Activated CD8-positive, alpha-beta memory T cell treated with anti-CD3 and anti-CD28 coated beads, Interleukin-2, amount 10 ng/mL, durations not matched to agents 7 days and 5 days (primary cell): ENCODE measurements at places on chromosomes 5 and 9.

DNA sequence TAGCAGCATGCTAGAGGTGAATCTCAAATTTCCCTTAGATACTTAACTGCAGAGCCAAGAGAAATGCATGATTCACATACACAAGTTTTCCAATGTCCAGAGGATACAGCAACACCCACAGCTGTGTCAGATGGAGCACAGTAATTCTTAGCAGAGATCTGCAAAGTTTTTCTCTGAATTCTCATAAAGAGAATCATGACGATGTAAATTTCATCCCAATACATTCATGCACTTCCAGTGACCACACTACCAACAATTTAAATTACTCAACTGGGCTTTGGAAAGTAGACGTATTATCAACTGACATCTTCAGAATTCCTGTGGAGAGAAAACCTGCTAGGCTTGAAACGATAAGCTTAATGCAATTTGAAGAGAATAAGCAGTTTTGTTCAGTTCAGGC, 378.8 kb upstream of the TLE4 start:
- no peak for DNase-seq
- no peak overlapping the region for H3K4me3 ChIP-seq
- no peaks in the 10 kb centered on the region for H3K4me1 ChIP-seq
- H3K27ac ChIP-seq = no peak overlapping the region
- no peaks in the 10 kb centered on the region for H3K27me3 ChIP-seq

DNA sequence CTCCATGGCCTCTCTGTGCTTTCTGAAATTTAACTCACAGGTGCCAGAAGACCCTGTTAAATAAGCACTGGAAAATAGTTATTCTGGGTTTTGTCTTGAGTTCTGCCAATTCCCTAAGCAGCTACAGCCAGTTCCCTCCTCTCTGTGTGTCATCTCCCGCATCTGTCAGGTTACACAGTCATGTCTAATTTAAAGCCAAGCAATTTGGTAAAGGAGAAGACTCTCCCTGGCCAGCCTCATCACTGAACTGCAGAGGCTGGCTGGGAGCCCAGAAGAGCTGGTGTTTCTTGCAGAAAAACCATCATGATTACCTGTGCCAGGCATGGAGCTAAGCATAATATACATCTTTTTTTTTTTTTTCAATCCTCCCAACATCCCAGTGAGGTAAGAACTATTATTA, 141.3 kb upstream of the ZNF366 start:
- H3K27me3 ChIP-seq = peaks cover 3% of the 10 kb centered on the region
- no peak overlapping the region for H3K4me3 ChIP-seq
- no peak for DNase-seq
- no peaks in the 10 kb centered on the region for H3K36me3 ChIP-seq

DNA sequence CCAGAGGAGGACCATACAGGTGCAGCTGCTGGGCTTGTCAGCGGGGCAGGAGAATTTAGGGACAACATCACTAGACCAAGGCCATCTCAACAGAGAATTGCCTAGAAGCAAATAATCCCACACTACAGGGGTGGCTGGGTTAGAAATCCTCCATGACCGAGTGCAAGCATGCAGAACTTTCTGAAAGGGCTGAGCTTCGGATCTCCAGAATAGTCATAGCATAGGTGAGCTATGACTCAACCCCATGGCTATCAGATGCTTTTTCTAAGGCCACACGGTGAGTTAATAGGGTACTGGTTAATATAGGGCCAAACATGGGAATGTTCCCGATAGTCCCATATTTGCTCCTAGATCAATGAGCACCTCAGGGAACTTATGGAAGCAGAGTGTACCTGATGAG, 4.2 kb downstream of the KCNIP1 start:
- DNase-seq = no peak
- no peak overlapping the region for H3K4me3 ChIP-seq
- H3K27me3 ChIP-seq = peaks cover 39% of the 10 kb centered on the region

- DNase-seq = no peak
- H3K27me3 ChIP-seq = no peaks in the 10 kb centered on the region
- no peak overlapping the region for H3K4me3 ChIP-seq
- H3K36me3 ChIP-seq = no peaks in the 10 kb centered on the region
- no peak overlapping the region for H3K27ac ChIP-seq
- no peaks in the 10 kb centered on the region for H3K4me1 ChIP-seq
These were observed 402.5 kb downstream of the NFIB start for GRCh38 chr9:13911473-13911872.

DNA sequence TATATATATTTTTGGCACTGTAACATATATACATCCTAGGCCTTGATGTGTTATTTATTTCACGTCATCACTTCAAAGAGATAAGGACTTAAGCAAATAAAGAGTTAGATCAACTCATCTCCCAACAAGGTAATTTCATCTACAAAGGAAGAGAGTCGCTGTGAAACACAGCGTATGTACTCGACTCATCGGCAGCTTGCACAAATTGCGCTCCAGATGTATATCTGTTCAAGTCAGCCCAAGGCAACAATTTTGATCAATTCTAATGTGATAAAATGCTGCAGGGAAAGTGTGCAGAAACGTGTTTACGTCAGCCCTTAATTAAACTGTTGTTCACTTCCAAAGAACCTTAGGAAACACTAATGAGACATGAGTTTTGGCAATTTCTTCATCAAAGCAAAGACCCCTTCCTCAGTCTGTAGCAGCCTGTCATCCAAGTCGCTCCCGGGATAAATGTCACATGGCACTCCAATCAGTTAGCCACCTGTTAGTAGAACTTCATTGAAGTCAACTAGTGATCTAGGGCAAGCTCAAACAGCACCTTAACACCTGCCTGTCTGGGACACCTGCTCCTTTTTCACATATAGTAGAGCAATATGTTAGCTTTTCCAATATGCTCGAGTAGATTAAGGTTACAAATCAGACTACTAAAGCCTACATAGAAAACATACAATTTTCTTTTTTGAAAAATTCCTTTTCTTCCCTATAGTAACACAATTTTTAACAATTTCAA, 182.4 kb downstream of the NFIB start:
- H3K36me3 ChIP-seq = no peaks in the 10 kb centered on the region
- H3K27me3 ChIP-seq = no peaks in the 10 kb centered on the region
- no peak overlapping the region for H3K27ac ChIP-seq
- H3K4me3 ChIP-seq = no peak overlapping the region

DNA sequence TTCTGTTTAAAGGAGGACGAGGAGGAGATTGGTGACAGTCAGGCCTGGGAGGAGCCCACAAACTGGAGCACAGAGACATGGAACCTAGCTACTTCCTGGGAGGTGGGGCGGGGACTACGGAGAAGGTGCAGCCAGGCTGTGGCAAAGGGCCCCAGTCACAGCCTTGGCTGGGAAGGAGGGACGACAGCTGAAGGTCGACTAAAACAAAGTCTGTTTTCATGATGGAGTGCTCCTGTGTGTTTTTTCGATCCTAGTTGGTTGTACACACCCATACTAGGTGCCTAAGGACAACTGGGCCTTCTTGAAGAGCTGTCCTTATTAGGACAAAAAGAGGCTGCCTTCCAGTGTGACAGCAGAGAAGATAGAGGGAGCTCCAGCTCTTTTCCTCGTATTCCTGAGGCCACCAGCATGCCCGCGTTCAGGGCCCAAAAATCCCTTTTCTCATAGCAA, 2.9 kb downstream of the CCDC107 start:
- no peak for DNase-seq
- H3K4me1 ChIP-seq = peaks cover 83% of the 10 kb centered on the region
- H3K36me3 ChIP-seq = peaks cover 31% of the 10 kb centered on the region
- H3K27ac ChIP-seq = peak overlapping the region; percentile 6

DNA sequence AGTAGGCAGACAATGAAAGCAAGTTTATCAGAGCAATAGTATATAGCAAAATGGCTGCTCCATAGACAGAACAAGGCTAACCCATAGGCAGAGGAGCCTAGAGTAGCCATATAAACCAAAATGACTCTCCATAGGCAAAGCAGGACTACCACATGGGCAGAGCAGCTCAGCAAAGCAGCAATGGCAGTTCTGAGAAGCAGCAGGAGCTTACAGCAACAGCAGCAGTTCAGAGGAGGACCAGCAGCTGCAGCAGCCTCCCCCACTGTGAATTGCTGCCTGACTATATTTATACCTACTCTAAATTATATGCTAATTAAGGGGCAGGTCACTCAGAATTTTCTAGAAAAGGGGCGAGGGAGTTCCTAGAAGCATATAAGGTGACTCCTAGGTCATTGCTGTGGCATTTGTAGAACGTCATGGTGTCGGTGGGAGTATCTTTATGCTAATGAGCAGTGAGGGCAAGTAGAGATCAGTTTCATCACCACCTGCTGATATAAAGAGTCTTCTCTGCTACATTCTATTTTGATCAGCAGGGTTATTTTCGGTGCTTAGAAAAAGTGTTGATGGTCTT, 1115.5 kb downstream of the DTWD2 start:
- no peaks in the 10 kb centered on the region for H3K27me3 ChIP-seq
- no peak overlapping the region for H3K4me3 ChIP-seq
- no peak for DNase-seq
- no peak overlapping the region for H3K27ac ChIP-seq
- no peaks in the 10 kb centered on the region for H3K4me1 ChIP-seq

GRCh38 chr9:4099976-4100735, 199.7 kb downstream of the GLIS3 start:
- H3K4me3 ChIP-seq = no peak overlapping the region
- H3K4me1 ChIP-seq = peaks cover 8% of the 10 kb centered on the region
- DNase-seq = no peak
- H3K27me3 ChIP-seq = peaks cover 33% of the 10 kb centered on the region

DNA sequence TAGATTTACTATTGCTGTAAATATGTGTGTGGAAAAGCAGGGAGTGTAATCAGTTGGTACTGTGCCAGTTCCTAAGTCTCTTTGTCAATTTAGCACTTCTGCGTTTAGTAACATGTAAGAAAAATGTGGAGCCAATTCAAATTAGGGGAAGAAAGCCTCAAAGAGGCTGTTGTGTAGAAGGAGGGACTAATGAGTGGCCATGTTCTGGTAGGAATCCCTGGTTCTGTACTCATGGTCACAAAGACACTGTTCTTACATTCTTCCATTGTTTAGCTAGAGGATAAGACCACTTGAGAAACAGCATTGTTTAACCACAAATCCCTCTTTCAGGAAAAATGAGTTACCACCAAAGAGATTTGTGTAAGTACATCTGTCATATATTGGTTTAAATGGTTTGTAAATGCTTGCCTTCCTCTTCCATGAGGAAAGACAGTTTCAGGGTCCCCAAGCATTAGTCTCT, 14.9 kb downstream of the ARHGEF28 start:
- no peak for DNase-seq
- H3K27me3 ChIP-seq = peaks cover 56% of the 10 kb centered on the region
- H3K36me3 ChIP-seq = no peaks in the 10 kb centered on the region

- no peak overlapping the region for H3K4me3 ChIP-seq
- H3K4me1 ChIP-seq = no peaks in the 10 kb centered on the region
- no peaks in the 10 kb centered on the region for H3K36me3 ChIP-seq
- H3K27me3 ChIP-seq = no peaks in the 10 kb centered on the region
- no peak overlapping the region for H3K27ac ChIP-seq
- DNase-seq = no peak
These were observed 244.3 kb downstream of the CSNK1G3 start for GRCh38 chr5:123756318-123756665.

DNA sequence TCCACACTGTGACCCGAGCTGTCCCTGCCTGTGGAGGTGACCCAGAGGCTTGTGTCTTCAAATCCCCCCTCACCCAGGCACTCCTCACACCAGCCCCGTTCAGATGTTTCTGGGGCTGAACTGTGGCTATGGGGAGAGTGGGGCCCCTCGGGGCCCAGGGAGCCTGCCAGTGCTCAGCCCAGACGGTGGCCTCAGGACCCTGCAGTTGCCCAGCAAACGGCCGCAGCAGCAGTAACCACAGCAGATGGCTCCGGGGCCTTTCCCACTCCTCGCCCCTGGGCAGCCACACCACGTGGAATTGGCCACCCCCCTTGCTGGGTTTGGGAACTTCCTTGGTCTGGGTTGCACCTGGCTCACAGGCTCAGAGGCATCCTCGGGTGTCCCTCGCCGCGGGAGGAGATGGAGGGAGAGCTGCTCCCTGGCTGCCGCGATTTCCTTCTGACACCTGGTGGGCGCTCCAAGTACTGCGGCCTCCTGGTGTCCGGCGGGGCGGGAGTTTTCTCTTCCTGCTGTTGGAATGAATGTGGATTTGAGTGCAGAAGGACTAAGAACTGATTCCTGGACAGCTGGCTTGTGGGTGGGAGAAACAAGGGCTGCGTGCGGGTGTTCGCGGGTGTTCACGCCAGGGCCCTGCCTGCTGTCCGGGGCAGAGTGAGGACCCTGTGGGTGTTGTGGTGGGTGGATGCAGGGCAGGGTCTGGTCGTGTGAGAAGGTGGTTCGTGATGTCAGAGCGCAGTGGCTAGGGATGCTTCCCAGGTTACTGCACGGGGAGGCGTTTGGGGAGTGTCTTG, 97.5 kb downstream of the COL5A1 start:
- DNase-seq = no peak
- H3K36me3 ChIP-seq = no peaks in the 10 kb centered on the region
- no peak overlapping the region for H3K27ac ChIP-seq
- H3K4me1 ChIP-seq = no peaks in the 10 kb centered on the region
- no peaks in the 10 kb centered on the region for H3K27me3 ChIP-seq

DNA sequence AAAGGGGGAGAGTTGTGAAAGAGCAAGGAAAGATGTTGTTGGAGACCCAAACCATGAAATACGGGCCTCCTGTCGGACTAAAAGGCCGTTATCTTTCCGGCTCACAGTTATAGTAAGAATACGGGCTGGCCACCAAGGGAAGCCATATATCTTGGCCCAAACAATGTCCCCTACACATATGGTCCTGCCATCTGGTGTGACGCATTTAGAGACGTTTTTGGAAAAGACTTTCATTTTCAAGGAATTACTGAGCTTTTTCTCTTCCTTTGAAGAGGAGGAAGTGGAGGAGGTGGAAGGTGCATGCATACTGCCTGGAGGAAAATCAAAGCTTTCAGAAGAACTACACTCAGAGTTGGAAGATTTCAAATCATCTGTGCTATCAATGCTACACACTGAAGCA, 26.7 kb downstream of the PWWP2A start:
- H3K4me1 ChIP-seq = peaks cover 28% of the 10 kb centered on the region
- H3K36me3 ChIP-seq = peaks cover 37% of the 10 kb centered on the region
- no peak for DNase-seq
- H3K27ac ChIP-seq = no peak overlapping the region

GRCh38 chr9:91214086-91214485, 147.6 kb downstream of the AUH start:
- H3K27me3 ChIP-seq = no peaks in the 10 kb centered on the region

GRCh38 chr5:159331093-159331973, 1.0 kb upstream of the IL12B start:
- H3K4me1 ChIP-seq = peaks cover 18% of the 10 kb centered on the region
- peak overlapping the region; percentile 57 for H3K4me3 ChIP-seq
- no peaks in the 10 kb centered on the region for H3K36me3 ChIP-seq
- DNase-seq = peak; percentile 79
- H3K27me3 ChIP-seq = peaks cover 59% of the 10 kb centered on the region

GRCh38 chr5:124260921-124261515, 485.4 kb downstream of the ZNF608 start:
- no peaks in the 10 kb centered on the region for H3K36me3 ChIP-seq
- H3K27ac ChIP-seq = no peak overlapping the region
- no peak for DNase-seq
